NCI-H446 treated with DMSO at 0.1 percent for 48 hours (cell line): ENCODE measurements at places on chromosomes 4 and X.

GRCh38 chr4:16794816-16795445 lies 103.5 kb downstream of the LDB2 start:
- no peak for DNase-seq

DNA sequence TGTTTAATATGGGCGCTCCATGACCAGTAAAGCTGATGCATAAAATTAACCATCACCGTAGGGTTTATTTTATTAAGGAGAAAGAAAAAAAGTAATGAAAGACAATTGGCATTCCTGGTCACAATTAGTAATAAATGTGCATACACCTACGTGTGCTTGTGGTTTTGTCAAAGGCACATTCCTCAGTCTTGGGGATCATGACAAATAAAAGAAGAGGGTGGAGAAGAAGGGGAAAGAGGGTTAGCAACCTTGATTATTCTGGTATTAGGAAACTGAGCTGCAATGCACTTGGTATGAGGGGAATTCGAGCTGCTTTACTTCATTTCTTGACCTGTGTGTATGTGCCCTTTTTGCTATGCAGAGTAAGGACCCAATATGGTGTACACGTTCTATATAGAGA lies 1798.3 kb upstream of the PCDH7 start:
- DNase-seq, result no peak

- no peak for DNase-seq
Measured at GRCh38 chr4:55808186-55808585, 11.4 kb upstream of the EXOC1L start.

- no peak for DNase-seq
Measured at GRCh38 chrX:19176901-19177630, 54.8 kb upstream of the ADGRG2 start.

- DNase-seq, result no peak
Measured at GRCh38 chrX:69073241-69073640, 92.0 kb downstream of the PJA1 start.

GRCh38 chrX:42437211-42437610 lies 340.8 kb downstream of the PPP1R2C start:
- no peak for DNase-seq
